ENCODE measurements at places on chromosomes 13 and 19.

DNA sequence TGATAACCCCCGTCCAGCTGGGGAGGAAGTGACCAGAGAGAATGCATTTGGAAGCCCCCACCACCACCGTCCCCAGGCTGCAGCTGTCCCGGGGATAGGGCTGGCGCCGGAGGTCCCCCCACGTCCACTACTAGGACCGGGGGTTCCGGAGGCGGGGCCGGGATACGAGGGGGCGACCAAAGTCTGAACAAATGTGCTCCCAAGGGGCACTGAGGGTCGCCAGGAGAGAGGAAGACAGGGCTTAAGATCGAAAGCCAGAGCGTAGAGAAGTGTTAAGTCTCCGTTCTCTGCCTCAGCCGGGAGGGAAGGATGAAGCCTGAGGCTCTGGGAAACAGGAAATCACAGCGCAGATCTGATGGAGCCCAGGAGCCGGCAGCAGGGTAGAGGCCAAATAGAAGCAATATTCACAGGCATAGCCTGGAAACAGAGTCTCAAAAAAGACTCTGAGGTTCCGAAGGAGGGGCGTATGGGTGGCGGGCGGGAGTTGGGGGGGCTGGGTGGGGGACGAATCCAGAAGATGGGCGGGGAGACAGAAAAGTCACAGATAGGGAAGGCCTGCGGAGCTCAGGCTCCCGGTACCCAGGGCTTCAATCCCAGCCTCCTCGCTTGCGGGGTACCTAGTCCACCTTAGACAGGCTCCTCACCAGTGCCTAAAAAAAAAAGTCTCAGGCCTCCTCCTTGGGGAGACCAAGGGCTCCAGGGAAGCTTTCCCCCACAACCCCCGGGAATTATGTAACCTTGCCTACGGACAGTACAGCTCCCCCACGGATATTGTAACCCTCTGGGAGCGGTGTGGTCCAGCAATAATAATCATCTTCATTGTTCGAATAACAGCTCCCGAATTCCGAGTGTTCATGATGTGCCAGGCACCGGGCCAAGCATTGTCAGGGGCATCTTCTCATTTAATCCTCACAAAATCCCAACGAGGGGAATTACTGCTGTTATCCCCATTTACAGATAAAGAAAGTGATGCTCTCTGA is 1.1 kb upstream of the ERF start:
- no peak for DNase-seq

GRCh38 chr13:76387566-76387965 is 498.6 kb downstream of the KCTD12 start:
- no peak for DNase-seq

GRCh38 chr13:79126706-79127105 is 279.3 kb downstream of the RBM26 start:
- DNase-seq = no peak

- DNase-seq = no peak
These were observed 2.4 kb downstream of the NCAN start for GRCh38 chr19:19214159-19214490.

DNA sequence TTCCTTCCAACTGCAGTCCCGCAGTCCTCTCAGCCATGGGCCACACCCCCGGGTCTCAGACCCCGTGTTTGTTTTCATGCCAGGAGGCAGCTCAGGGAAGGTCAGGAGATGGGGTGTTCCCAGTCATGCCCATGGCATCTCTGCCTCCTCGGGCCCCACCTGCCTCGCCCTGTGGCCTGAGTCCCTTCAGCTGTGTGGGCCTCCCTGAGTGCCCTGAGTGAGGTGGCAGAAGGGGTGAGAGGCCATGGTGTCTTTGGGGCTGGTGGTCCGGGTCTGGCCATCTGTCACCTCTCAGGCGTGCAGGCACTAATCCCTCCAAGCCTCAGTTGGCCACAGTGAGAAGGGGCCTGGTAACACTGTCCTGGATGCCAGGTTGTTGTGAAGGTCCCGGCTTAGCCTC is 10.9 kb upstream of the KDM4B start:
- DNase-seq = no peak

DNA sequence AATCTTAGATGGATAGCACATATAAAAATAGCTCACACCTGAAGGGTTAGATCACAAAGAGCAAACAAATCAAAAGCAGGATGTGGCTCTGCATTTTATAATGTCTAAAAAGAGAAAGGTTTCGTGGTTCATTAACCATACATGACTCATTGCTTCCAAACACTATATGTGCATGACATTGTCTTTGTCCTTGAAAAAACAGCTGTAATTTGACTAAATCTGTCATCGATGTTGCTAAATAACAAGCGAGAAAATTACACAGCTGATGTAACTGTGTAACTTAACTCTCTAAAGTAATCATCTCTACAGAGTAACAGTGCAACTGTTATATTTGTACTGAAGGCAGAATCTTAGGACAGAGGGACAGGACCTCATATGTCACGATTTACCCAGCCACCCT is 383.1 kb upstream of the GPC6 start:
- peak; percentile 44 for DNase-seq

DNA sequence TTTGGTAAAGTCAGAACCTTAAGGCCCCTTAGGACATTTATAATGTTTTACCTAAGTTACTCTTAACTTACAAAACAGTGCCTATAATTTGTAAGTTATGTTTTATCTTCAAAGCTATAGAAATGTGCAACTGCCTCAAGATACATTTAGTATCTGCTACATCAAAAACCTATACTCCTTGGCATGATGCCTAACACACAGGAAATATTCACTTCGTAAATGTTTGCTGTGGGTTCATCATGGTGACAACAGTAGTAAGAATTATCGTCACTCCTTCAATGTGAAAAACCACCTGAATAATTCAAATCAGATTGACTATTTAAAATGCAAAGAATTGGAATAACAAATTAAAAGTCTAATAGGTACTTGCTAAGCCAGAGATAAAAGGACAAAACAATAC is 184.1 kb downstream of the DIAPH3 start:
- DNase-seq = no peak

DNA sequence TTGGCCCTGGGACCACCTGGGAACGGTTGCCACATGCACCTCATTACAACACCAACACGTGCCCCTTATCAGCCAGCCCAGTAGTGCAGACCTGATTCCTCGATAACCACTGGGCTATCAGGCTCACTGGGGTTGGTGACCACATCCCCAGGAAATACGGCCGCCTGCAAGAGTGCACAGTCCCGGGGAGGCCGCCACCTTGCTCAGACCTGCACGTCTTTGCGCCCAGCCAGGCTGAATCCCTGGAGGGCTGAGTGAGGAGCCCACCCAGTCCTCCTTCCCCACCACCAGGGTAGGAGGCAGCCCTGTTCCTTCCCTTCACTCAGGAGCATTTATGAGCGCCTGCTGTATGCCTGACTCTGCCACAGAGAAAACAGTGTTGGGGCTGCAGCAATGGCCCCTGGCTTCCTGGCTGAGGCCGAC is 67.8 kb downstream of the CEBPG start:
- DNase-seq = no peak

GRCh38 chr19:53898636-53899341 is 10.3 kb upstream of the CACNG7 start:
- no peak for DNase-seq

- no peak for DNase-seq
These were observed 14.4 kb upstream of the GARIN5A start for GRCh38 chr19:50490991-50491472.

DNA sequence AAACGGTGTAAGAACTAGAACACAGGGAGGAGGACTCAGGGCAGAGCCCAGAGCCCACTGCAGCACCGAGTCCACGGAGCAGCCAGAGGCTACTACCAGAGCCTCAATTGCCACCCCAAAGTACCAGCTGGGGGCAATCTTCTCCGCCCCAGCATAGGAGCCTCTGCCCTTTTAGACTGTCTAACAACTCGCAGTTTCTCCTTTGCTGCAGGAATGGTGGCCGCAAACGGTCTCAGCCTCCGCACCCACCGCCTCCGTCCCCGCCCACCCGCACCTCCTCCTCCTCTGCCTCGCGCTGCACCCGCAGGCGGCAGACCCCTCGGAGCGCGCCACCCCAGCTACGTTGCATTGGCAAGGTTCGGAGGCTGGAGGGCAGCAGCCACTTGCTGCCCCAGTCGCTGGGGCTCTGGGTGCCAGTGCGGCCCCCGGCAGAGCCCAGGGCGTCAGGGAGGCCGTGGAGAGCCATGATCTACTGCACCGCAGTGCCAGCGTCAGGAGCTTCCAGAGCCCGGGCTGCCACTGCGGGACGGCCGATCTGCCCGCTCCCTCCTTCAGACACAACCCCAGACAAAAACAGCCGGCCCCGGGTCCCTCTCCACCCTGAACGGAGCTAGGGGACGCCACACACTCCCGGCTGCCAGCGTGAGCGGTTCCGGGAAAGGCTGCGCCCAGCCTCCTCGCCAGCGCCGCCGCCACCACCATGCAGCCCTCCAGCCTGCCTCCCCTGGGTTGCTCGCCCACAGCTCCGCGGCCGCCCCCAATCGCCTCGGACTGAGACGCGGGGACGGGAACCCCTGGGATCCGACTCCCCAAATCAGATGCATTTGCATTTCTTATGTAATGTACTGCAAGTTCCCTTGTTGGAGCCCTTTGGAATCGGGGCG is 1.8 kb downstream of the FGF14 start:
- no peak for DNase-seq

DNA sequence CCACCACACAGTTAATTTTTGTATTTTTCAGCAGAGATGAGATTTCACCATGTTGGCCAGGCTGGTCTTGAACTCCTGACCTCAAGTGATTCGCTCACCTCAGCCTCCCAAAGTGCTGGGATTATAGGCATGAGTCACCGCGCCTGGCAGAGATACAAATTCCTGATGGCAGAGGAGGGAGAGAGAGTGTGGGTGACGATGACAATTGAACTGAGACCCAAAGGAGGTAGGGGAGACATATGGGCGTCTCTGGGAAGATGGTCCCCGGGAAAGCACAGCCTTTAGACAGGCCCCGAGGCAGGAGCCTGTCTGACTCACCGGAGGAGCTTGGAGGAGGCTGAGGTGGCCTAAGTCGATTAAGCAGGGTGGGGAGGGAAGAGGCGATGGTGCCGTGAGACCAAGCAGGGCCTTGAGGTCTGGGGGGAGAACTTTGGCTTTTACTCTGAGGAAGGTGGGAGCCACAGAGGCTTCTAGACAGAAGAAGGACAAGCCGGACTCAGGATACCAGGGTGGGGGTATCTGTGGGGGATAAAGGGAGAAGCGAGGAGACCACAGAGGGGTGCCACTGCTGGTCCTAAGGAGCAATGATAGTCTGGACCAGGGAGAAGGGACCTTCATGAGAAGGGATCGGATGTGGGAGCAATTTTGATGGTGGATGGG is 38.2 kb downstream of the ARRDC2 start:
- DNase-seq = peak; percentile 59

DNA sequence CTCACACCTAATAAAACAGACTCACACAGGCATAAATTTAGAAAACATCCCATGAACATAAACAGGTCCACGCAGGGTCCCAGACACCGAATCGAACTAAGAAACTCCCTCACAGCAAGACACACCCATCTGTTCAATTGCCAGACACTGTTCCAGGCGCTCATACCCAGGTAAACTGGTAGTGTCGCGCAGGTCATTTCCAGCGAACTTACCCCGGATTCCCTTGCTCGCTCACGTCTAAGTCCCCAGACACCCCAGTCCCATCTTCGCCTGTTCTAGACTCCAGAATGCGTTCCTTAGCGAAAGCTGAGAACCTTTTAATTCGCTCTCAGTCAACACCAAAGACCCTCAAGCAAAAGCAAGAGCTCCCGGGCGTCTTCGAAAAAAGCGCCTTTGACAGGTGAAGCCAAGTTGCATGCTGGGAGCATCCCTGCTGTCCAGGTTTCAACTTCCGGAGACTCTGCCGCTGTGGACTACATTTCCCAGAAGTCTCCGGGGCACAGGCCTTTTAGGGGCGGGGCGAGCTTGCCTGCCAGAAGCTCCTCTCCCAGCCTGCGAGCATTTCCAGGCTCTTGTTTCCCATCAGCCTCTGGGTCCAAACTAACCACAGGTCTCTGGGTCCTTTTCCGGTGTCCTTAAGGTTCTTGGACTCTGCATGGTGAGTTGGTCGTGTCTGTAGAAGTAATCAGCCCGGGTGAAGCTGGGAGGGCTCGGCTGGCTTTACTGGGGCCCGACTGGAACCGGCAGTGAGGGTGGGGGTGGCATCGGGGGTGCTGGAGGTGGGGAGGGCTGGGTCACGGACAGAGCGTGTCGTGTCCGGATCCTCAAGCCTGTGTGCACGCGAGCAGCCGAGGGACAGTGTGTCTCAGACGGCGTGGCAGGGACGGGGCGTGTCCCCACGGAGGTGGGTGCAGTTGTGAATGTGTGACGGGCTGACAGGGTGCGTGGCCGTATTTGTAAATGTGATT is at the start of gene ZNF283:
ZNF283 (plus strand) TSS at position 535 of the 968 bp plus-strand sequence. CDS start 6,184 bp downstream, outside the sequence.
- peak; percentile 60 for DNase-seq

DNA sequence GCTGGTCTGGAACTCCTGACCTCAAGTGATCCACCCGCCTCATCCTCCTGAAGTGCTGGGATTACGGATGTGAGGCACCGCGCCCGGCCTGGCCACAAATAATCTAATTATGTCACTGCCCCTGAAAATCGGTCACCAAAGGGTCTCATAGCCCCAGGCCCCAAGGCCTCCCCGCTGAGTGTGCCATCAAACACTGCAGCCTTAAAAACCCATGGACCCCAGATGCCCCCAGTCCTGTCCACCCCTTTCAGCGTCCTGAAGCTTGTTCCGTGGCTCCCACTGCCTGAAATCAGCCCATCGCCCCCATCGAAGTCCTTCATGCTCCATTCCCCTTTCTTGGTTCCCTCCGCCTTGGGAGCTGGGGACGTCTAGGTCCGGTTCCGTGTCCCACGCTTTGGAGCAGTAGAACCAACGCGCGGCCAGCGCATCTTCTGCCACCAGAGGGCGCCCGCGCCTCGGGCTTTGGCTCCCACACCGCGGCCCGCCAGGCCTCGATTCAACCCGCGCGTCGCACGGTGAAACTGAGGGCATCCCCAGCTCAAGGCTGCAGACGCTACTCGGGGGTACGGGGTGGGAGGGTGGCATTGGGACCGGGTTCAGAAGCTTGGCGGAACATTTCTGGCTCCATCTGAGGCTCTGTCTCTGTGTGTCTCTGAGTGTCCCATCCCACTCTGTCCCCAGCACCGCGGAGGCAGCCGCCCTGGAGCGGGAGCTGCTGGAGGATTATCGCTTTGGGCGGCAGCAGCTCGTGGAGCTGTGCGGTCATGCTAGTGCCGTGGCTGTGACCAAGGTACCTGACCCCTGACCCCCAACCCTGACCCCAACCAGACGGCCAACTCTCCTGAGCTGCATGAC is 3.5 kb downstream of the YJEFN3 start:
- DNase-seq = no peak

- DNase-seq = no peak
These were observed 80.4 kb upstream of the SPATA13 start for GRCh38 chr13:24080134-24080533.

All from GM04503 (cell line).